ENCODE measurements at places on chromosomes 2 and 18. TPM values are rescaled to one million over a fixed set of nuclear protein-coding genes. Genes with fewer than 3 reads are reported as not detected.

CRYBA2 gene
- not detected for total RNA-seq

IGFBP2 gene
- 123 TPM for total RNA-seq

VIT gene
- total RNA-seq, result not detected

DNA sequence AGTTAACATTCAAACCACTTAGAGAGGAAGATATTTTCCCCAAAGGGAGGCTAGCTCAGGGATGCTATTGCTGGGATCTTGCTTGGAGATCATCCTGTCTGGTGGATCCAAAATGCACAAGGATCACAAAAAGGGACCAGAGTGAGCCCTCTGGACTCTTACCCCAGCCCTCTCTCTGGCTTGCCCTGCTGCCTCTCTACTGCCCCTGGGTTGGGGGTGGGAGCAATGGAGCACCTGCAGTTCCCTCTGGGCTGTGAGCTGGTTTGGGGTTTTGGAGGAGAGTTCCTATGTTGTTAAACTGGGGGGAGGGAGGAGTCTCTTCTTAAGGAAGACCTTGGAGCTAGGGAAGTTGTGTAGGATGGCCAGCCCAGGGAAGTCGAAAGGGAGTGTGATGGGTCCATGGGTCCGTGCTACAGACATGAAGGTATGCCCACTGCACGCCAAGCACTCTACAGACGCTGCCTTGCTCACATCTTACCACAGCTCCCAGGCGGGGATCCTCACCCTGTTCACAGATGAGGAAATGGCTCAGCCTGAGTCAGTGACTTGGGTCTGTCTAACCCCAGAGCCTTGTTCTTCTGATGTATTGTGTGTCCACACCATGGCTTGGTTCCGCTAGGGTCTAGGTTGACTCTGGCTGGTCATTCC, 3.8 kb downstream of the LBH start:
- peak overlapping the region; percentile 97 for H3K27ac ChIP-seq
- peak; percentile 85 for DNase-seq
- H3K4me3 ChIP-seq, result peak overlapping the region; percentile 78

- no peak overlapping the region for H3K4me3 ChIP-seq
- H3K4me1 ChIP-seq, result no peaks in the 10 kb centered on the region
- H3K27ac ChIP-seq, result no peak overlapping the region
- H3K36me3 ChIP-seq, result no peaks in the 10 kb centered on the region
Observed at GRCh38 chr2:106890606-106891005, 4.6 kb upstream of the ST6GAL2 start.

GRCh38 chr2:140863713-140864112, 1267.1 kb downstream of the LRP1B start:
- no peaks in the 10 kb centered on the region for H3K4me1 ChIP-seq
- H3K4me3 ChIP-seq, result no peak overlapping the region
- H3K27me3 ChIP-seq, result no peaks in the 10 kb centered on the region
- no peak for DNase-seq

- H3K27me3 ChIP-seq, result peaks cover 3% of the 10 kb centered on the region
- no peaks in the 10 kb centered on the region for H3K4me1 ChIP-seq
- no peak overlapping the region for H3K27ac ChIP-seq
- H3K36me3 ChIP-seq, result no peaks in the 10 kb centered on the region
- no peak for DNase-seq
Observed at GRCh38 chr2:67628892-67629291, 231.8 kb downstream of the ETAA1 start.

DNA sequence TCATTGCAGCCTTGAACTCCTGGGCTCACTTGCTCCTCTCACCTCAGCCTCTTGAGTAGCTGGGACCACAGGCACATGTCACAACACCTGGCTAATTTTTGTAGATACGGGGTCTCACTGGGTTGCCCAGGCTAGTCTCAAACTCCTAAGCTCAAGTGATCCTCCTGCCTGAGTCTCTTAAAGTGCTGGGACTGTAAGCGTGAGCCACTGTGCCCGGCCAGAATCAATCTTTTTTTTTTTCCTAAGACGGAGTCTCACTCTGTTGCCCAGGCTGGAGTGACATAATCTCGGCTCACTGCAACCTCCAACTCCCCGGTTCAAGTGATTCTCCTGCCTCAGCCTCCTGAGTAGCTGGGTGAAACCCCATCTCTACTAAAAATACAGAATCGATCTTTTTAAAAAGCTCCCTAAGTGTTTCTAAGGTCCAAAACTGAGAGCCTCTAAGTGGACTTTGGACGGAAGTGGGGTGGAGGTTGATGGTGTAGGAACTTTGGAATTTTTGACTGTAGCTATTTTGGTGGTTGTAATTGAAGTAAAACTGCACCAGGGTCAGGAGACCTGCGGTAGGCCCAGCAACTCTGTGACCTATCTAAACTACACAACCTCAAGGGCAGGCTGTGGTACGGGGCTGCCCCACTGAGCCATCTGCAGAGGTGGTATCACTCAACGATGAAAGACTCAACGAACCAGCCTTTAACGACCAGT, 82.9 kb downstream of the POLR1A start:
- H3K27me3 ChIP-seq, result no peaks in the 10 kb centered on the region
- H3K4me3 ChIP-seq, result no peak overlapping the region
- H3K4me1 ChIP-seq, result peaks cover 6% of the 10 kb centered on the region
- H3K27ac ChIP-seq, result peak overlapping the region; percentile 23
- H3K36me3 ChIP-seq, result peaks cover 27% of the 10 kb centered on the region

DNA sequence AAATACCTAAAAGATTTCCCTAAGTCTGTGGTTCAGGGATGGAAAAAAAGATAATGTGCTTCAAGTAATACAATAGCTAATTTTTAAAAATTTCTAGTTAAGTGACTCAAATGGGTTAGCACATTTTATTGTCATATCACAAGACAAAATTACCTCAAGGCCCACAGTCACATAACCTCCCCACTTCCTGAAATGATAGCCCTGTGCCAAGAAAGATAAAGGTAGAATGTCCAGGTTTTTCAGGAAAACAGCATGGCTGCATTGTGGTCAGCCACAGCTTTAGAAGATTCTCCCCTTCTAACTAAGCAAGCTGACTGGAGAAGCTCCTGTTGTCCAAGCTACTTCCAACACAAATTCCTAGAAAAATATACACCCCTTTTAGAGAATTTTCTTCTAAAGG, 127.1 kb upstream of the SLC35G4 start:
- no peaks in the 10 kb centered on the region for H3K36me3 ChIP-seq
- H3K4me1 ChIP-seq, result no peaks in the 10 kb centered on the region
- H3K27me3 ChIP-seq, result peaks cover 7% of the 10 kb centered on the region
- DNase-seq, result no peak

- H3K27ac ChIP-seq, result no peak overlapping the region
- peaks cover 25% of the 10 kb centered on the region for H3K36me3 ChIP-seq
- peaks cover 3% of the 10 kb centered on the region for H3K4me1 ChIP-seq
- no peak overlapping the region for H3K4me3 ChIP-seq
Observed at GRCh38 chr2:134333646-134334189, 79.8 kb downstream of the MGAT5 start.

GRCh38 chr2:73821227-73821626, 7.5 kb upstream of the STAMBP start:
- DNase-seq, result peak; percentile 64
- no peak overlapping the region for H3K4me3 ChIP-seq
- no peaks in the 10 kb centered on the region for H3K36me3 ChIP-seq
- H3K4me1 ChIP-seq, result peaks cover 23% of the 10 kb centered on the region

DNA sequence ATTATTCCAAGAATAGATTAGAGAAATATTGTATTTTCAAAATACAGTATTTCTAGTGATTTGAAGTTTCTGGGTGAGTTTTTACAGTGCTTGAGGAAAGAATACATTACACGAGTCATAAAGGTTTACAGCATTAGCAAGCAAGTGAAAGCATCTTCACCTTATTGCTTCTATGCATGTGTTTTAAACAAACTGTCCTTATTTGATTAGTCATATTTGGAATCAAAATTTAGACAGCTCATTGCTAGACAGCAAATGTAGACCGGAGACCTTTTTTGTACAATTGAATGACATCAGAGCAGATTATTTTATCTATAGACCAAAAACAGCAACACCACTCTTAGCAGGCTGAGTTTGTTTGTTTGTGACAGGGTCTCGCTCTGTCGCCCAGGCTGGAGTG, 69.2 kb downstream of the FAM161A start:
- no peak overlapping the region for H3K27ac ChIP-seq
- peaks cover 4% of the 10 kb centered on the region for H3K27me3 ChIP-seq
- no peaks in the 10 kb centered on the region for H3K4me1 ChIP-seq
- H3K36me3 ChIP-seq, result no peaks in the 10 kb centered on the region
- no peak overlapping the region for H3K4me3 ChIP-seq
- no peak for DNase-seq

- H3K27ac ChIP-seq, result no peak overlapping the region
- no peaks in the 10 kb centered on the region for H3K27me3 ChIP-seq
- H3K4me3 ChIP-seq, result no peak overlapping the region
- no peaks in the 10 kb centered on the region for H3K36me3 ChIP-seq
- H3K4me1 ChIP-seq, result no peaks in the 10 kb centered on the region
Observed at GRCh38 chr2:66362701-66363100, 72.2 kb upstream of the MEIS1 start.

DNA sequence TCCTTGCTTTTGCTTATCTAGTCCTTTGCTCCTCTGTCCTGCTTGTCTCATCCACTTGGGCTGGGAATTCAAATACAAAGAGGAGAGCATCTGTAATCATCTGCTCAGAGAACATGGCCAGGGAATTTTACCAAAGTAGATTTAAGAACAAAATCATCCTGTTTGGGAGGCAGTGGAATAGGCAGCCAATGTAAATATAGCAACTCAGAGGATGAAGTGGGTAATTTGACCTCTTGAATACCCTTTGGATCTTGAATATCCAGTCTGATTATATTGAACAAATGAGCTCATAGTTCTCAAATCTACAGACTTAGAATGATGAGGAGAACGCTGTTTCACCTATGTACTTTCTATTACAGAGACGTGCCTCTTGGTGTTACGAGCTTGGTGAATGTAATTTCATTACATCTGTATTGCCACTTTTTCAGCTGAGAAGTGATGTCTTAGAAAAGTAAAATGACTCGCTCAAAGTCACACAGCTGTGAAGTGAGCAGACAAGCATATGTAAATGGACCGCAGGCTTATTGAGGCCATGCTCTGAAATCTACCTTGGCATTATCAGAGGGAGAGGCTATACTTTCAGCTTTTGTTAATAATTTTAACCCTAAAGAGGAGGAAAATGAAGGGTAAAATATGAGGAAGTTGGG, 266.3 kb downstream of the MTX2 start:
- no peak for DNase-seq
- no peaks in the 10 kb centered on the region for H3K36me3 ChIP-seq
- H3K27ac ChIP-seq, result no peak overlapping the region
- no peaks in the 10 kb centered on the region for H3K4me1 ChIP-seq

DNA sequence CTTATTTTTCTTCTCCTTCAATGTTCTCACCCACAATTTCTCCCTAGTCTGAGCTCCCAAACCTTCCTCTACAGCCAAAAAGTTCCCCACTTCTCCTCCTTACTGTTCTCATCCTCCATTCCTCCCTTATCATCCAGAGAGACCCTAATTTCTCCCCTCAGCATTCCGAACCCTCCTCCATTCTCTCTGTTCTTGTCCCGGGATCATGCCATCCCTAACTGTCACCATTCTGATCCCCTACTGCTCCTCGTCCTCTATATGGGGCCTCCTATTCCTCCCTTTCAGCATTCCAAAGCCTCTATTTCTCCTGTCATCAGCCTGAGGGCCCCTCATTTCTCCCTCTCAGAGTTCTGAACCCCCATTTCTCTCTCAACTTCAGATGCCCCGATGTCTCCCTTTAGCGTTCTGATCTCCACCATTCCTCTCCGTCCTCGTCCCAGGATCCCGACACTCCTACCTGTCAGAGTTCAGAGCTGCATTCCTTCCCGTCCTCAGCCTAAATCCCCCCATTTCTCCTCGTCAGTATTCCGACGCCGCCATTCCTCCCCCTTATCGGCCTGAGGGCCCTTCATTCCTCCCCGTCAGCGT, 522 bp downstream of the MBD1 start:
- H3K27ac ChIP-seq, result peak overlapping the region; percentile 96
- H3K4me1 ChIP-seq, result peaks cover 42% of the 10 kb centered on the region
- no peaks in the 10 kb centered on the region for H3K27me3 ChIP-seq
- no peak for DNase-seq
- peak overlapping the region; percentile 91 for H3K4me3 ChIP-seq

DNA sequence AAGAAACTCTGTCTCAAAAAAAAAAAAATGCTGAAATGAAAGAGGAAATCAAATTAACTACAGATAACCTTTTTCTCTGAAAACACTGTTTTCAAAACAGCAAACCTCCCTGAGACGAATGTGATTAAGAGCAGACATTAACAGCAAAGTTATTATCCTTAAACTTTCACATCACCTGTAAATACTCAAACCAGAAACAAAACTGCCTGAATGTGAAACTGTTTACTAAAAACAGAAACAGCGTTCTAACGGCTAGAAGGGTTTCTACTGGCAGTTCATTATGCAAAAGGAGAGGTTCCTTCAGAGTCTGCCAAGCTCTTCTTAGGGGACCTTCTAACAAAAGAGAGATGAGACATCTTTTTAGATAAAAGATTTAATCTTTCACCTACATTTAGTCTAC, 45.9 kb downstream of the PNO1 start:
- H3K27me3 ChIP-seq, result no peaks in the 10 kb centered on the region
- DNase-seq, result no peak
- H3K4me1 ChIP-seq, result peaks cover 72% of the 10 kb centered on the region
- peak overlapping the region; percentile 22 for H3K4me3 ChIP-seq
- H3K27ac ChIP-seq, result peak overlapping the region; percentile 89
- H3K36me3 ChIP-seq, result peaks cover 30% of the 10 kb centered on the region

- peaks cover 29% of the 10 kb centered on the region for H3K4me1 ChIP-seq
- H3K27ac ChIP-seq, result no peak overlapping the region
- H3K27me3 ChIP-seq, result no peaks in the 10 kb centered on the region
- H3K4me3 ChIP-seq, result no peak overlapping the region
- no peaks in the 10 kb centered on the region for H3K36me3 ChIP-seq
Observed at GRCh38 chr2:181426672-181427071, 30.5 kb upstream of the ITGA4 start.

DNA sequence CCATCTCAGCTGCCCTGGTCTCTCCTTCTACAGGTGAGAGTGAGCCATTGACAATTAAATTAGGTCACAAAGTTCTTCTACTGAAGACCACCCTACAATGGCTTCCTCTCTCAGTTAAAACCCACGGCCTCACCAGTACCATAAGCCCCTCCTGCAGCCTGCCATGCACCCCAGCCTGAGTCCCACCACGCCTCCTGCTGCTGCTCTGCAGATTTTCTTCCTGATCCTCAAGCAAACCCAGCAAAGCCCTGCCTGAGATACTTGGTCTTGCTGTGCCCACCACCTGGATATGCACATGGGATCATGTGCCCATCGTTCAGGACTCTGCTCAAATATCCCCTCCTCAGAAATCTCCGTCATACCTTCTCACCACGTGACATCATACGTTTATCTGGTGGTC, 696.6 kb downstream of the RNF144A start:
- no peak for DNase-seq
- peaks cover 18% of the 10 kb centered on the region for H3K4me1 ChIP-seq
- no peaks in the 10 kb centered on the region for H3K36me3 ChIP-seq
- no peak overlapping the region for H3K27ac ChIP-seq
- no peak overlapping the region for H3K4me3 ChIP-seq

GRCh38 chr2:201127570-201127969, 11.6 kb downstream of the CFLAR start:
- peaks cover 72% of the 10 kb centered on the region for H3K36me3 ChIP-seq
- DNase-seq, result peak; percentile 80
- H3K4me3 ChIP-seq, result peak overlapping the region; percentile 95
- no peaks in the 10 kb centered on the region for H3K27me3 ChIP-seq
- peak overlapping the region; percentile 92 for H3K27ac ChIP-seq

GRCh38 chr2:42913280-42913878, 121.0 kb upstream of the HAAO start:
- H3K4me1 ChIP-seq, result peaks cover 9% of the 10 kb centered on the region
- no peaks in the 10 kb centered on the region for H3K27me3 ChIP-seq
- H3K27ac ChIP-seq, result no peak overlapping the region
- no peak overlapping the region for H3K4me3 ChIP-seq
- no peaks in the 10 kb centered on the region for H3K36me3 ChIP-seq

Measured in activated CD8-positive, alpha-beta T cell treated with anti-CD3 and anti-CD28 coated beads for 36 hours (primary cell).